Astrocyte of the cerebellum (primary cell): ENCODE measurements at places on chromosomes 7 and 10.

- DNase-seq = no peak
These were observed 33.1 kb upstream of the MKLN1 start for GRCh38 chr7:131294553-131294952.

DNA sequence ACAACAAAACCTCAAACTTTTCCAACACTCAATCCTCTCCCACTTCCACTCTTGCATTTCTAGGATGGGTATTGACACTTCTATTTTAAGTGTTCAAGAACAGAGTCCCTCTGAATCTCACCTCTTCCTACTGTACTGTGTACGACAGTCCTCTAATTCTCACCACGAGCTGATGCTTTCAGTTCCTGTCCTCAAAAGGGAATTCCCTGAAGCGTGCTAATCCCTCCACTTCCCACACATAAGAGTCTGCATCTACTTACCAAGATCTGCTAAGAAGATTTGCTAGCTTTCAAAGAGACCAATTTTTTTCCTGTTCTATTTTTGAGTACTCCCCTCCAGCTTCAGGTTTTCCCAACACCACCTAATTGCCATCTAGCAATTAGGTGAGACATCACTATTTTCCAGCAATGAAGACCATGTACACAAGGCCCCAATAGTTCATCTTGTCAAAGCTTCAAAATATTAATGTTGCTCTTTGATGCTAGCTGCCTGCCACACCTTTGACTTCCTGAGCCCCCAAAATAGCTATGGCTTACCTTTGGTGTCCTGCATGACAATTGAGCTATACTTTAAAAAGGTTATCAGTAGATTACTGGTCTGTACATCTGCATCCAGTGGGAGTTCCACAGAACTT, 54.4 kb downstream of the ARMH3 start:
- DNase-seq = no peak

GRCh38 chr7:157714166-157715070, 377.6 kb downstream of the DNAJB6 start:
- no peak for DNase-seq

DNA sequence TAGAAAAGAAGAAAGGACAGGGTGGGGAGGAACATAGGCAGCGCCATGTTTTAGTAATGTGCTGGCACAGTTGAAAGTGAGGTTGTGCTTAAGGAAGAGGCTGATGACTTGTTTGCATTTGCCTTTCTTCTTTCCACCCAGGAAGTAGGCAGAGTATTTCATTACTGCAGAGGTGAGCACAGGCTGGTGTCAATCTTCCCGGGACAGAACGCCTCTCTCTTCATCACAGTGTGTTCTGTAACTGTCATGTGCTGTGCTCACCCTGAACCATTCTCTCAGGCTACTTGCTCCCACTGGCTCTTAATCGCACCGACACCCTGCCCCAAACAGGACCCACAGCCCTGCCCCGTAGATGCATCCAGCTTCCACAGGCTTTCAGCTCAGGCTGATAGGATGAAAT, 135.8 kb upstream of the YAE1 start:
- DNase-seq = no peak
